GM23338 (cell line): ENCODE measurements at places on chromosomes 7 and 10.
A peak's percentile ranks its signal among the peaks of the same experiment; 100 is the strongest.

DNA sequence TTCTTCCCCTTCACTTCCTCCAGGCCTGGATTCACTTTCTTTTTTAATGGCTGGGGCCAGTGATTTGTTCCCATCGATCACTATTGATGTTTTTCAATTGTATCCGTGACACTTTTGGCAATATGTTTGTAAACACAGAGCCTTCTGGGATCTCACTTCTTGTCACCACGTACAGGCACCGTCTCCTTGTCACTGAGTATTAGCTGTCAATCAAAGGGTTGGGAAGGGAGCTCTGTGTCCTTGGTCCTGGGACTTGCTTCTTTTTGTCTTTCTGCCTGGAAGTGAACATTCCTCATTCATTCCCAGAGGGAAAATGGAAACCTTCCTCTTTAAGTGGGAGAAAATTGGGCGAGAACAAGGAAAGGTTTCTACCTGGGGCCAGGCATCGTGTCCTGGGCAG, 157.4 kb downstream of the PLXNA4 start:
- no peak for DNase-seq

- DNase-seq: no peak
Observed at GRCh38 chr10:19947215-19947614, 131.0 kb downstream of the PLXDC2 start.

DNA sequence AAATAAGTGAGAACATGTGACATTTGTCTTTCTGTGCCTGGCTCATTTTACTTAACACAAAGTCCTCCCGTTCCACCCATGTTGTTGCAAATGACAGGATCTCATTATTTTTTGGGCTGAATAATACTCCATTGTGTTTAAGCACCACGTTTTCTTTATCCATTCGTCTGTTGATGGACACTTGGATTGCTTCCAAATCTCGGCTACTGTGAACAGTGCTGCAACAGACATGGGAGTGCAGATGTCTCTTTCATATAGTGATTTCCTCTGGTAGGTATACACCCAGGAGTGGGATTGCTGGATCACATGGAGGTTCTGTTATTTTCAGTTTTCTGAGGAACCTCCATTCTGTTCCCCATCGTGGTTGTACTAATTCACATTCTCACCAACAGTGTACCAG, 264.4 kb upstream of the GALNT17 start:
- no peak for DNase-seq

- peak; percentile 71 for DNase-seq
Observed at GRCh38 chr7:70595755-70596597, 536.0 kb upstream of the GALNT17 start.

DNA sequence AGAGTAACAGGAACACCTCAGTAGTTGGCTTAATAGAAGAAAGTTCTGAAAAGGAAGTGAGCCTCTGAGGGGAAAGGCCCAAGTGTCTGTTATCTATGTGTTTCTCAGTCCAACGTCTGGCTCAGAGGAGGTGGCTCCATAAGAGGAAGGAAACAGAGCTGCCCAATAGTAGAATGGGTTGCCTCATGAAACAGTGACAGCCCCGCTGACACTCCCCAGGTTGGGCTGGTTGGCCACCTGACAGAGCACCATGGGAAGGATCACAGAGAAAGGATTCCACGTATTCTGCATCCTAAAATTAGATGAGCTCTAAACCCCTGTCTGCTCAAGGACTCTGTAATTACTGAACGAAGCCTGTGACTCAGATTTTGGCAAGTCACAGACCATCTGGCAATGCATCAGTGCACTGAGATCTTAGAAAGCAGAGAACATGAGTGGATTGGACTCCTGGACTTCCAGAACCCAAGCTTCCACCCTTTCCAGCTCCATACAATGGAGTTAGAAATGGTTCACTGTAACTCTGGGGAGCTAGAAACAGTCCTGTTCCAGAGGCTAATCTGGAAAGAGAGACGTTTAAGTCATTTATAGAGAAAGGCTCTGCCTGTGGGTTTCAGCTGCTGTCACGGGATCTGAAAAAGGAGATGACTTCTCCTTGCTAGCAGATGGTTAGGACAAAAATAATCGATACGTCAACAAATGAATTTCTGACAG, 2.9 kb downstream of the PKD2L1 start:
- no peak for DNase-seq

DNA sequence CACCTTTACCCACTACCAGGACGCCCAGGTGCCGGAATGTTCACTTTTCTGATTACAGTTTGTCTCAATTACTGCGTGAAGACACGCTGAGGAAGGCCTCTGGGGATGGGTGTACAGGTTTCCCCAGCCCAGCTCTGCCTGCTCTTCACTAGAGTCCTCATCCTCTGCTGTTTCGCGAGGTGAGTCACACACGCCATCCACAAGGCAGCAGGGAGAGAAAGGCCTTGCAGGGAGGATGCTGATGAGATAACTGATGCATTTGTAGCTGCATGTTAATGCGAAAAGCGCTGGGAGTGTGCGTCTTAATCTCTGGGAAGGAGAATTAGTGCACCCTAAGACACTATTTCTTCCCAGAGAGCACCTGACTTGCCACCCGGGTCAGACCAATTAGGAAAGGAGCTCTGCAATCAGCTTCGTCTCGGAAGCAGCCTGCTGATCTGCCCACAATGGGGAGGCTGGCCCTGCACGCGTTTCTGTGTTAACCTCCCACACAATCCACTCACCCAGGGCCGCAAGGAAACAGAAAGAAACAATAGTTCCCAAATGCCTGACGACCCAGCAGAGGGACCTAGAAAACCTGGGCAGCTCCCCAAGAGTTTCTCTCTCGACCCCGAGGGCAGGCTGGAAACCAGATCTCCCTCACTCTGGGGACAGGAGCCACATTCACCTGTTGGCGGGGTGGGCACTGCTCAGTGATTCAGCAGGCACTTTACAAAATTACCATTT, 578.7 kb downstream of the GLRX3 start:
- no peak for DNase-seq

DNA sequence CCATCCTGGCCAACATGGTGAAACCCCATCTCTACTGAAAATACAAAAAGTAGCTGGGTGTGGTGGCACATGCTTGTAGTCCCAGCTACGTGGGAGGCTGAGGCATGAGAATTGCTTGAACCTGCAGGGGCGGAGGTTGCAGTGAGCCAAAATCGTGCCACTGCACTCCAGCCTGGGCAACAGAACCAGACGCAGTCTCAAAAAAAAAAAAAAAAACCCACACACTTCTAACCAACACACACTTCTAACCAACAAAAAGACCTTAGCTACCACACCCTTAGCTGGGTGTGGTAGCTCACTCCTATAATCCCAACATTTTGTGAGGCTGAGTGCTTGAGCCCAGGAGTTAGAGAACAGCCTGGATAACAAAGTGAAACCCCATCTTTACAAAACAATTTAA, 33.9 kb upstream of the SPOCK2 start:
- DNase-seq: no peak
